GM10248 (cell line): ENCODE measurements at places on chromosomes 7 and 10.

- no peak for DNase-seq
Observed at GRCh38 chr10:70441895-70442309, 421 bp upstream of the NODAL start.

DNA sequence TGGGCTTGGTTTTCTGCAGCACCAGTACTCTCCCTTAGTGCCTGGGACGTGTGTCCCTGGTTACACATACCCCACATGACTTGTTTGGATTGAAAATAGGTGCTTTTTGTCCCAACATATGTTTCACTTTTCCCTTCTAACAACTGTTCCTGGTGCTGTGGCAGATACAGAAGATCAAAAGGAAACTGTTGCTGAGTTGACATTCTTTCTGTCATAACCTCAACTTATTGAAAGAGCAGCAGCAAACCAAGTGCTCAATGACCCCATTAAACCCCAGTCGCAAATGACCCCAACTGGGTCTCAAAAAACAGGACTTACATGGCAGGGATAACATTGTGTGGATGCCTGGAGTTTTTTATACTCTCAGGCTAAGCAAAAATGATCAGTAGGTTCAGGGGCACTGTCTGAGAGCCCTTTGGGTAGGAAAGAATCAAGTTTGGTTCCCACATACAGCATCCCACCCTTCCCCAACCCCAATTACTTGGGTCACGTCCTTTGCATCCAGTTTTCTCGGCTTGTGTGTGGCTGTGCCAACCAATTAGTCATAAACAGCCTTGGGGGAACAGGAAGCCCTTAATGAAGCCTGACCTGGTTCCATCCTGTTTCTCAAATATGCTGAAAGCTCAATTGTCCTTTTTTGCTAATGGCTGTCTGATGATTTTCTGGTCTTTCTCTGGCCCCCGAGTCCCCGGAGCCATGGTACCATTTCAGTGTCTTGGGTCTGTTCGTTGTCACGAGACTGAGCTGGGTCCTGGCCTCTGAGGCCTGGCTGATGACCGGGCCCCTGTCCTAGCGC lies 4.9 kb downstream of the HKDC1 start:
- no peak for DNase-seq

DNA sequence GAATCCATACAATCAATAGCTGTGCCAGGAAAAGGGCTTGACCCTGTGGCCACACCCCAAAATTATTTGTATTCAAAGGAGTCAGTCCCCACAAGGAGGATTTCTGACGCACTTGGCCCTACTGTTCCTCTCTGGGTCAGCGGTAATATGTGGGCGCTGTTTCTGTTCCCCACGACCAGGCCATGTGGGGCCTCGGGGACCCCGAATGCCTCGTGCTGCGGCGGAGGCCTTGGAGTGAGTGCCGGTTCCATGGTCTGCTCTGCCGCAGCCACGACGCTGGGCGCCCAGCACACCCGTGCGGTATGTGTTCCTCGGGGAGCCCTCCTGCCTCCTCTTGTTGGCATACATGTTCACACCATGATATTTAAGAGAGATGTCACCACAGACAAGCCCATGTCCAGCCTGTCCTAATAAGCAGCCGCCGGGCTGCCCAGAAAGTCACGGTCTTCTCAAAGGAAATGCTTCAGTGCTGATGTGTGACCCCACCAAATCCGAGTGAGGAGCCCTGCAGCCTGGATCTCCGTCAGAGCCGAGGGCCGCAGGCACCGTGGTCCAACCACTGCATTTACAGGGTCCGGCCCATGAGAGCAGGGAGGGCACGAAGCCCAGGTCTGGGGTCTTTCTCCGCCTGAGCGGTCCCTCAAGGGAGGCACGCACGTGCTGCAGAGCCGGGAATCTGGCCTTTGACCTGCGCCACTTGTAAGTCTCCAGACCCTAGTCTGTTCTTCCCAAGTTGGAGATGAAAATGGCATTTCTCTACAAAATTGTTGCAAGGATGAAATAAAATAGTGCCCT lies 36.0 kb downstream of the EN2 start:
- no peak for DNase-seq

- no peak for DNase-seq
Observed at GRCh38 chr10:124557167-124557566, 95.5 kb downstream of the LHPP start.

- DNase-seq: no peak
Observed at GRCh38 chr10:75708060-75708459, 276.6 kb downstream of the LRMDA start.

DNA sequence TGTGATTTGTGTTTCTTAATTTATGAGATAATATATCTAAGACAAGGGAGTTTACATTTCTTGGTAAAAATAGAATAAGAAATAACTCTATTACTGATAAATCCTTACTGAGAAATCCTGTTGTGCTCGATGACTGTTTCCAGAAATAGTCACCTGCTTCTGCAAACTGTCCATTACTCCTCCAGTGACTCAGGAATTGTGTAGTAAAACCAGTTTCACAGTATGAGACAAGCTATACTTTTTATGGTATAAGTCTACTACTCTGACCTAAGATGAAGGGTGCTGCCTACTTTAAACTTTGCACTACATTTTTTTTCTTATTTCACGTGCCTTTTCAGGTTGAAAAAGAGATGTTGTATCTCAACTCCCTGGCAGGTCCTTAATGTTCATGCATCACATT lies 6.8 kb upstream of the ANKRD22 start:
- no peak for DNase-seq

DNA sequence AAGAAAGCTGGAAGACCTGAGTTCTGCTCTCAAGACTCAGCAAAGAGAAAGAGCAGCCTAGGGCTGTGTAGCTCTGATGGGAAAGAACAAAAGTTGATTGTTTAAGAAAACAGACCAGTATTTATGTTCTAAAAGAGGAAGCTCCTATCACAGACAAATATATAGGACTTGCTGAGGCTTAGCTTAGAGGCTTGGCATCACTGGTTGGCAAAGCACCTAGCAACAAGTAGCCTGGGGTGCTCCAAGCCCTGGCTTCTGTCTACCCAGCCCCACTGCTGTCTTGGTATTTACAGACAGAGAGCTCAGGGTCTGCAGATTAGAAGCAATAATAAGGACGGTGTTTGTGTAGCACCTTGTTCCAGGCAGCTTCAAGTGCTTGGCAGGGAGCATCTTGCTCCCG lies 36.9 kb upstream of the CCDC3 start:
- DNase-seq: no peak

DNA sequence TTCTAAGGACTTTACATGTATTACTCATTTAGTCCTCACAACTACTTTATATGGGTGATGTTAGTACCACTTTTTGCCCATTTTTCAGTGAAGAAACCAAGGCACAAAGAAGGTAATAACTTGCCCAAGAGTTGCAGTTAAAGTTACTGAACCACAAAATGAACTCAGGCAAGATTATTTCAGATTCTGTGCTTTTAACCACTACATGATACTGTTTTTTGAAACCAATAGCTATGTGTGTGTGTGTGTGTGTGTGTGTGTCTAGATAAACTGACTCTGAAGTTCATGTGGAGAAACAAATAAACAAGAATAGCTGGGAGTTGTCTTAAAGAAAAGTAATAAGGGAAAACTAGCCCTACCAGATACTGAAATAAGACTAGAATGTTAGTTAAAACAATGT lies 60.8 kb upstream of the OIT3 start:
- DNase-seq: no peak

- DNase-seq: no peak
Observed at GRCh38 chr7:26451997-26452396, 160.3 kb downstream of the SNX10 start.

DNA sequence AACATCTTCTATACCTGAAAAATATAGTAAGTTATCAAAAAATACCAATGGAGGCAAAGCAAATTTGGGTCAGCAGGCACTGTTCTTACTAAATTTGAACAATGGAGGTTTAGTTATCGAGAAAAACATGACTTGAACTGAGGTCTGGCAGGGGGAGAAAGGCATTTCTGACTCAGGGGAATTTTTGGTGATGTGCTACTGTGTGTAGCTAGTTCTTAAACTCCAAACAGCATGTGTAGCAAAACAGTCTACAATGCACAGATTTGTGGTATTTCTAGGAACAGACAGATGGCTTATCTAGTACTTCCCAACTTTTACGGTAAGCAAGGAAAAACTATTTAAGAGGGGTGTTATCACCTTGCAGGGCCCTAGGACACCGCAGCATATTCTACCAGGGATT lies 311.6 kb upstream of the LRRN3 start:
- DNase-seq: no peak

DNA sequence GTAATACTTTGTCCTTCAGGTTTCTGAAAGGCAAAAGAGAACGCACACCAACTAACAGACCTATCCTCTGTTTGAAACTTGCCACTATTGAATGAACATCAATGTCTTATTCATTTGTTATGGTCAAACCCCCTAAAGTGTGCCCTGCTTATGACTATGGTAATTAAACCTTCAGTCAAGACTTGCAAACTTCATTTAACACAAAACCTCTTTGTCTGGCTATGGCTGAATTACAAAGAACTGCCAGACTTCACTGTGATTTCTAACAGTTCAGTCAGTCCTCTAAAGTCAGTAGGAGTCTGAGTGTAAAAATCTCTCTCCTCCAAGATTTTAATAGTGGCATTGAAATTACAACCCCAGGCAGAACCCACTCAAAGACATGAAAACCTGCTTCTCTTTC lies 702.5 kb upstream of the LRRN3 start:
- no peak for DNase-seq

GRCh38 chr10:3467052-3467951 lies 294.7 kb upstream of the PITRM1 start:
- no peak for DNase-seq

DNA sequence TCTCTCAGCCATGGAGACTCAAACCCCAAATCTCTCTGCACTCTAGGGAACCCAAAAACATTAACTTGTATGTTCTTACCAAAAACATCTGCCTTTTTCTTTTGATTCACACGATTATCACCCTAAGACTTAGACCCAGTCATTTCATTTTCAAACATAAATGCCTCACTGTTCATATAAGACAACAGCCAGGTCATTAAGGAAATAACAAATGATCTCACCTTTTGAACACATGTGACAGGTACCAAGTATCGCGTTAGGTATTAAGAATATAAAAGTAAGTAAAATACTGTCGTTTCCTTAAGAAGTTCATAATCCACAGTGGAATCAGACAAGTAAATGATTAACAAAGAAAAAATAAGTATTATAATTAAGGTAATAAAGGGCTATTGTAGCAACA lies 8.8 kb downstream of the TM9SF3 start:
- no peak for DNase-seq

DNA sequence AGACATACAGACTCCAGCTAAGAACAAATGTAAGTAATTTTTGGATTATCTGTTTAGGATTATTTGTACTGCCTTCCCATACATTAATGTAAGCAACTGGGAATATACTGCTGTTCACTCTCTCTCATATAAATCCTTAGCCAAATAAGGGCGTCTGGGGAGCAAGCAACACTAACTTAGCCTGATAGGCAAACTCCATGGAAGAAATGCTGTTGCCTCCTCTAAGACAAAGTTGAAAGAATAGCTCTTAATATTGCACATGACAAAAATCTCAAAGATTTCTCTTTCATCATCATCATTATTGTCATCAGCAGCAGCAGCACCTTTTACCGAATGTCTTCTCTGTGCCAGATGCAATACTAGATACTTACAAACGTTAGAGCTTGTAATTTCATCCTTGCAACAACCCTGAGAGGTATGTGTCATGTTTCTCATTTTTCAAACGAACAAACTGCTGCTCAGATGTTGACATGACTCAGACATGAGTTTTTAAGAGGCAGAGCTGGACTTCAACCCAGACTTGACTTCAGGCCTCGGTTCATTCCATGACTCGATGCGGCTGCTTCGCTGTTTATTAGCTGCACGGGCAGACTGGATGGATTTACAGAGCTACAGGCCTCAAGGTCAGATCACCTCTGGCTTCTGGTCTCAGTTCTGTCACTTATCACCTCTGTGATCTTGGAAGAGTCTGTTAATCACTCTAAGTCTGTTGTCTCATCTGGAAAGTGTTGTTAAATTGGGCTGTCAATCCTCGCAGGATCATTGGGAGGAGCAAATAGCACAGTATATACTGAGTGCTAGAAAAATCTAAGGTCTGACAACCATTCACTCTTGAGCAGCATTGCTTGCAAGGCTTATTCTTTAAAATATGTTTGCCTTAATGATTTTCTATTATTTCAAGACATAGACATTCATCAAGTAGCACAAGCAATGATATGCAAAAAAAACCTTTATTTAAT lies 126.3 kb upstream of the CELF2 start:
- no peak for DNase-seq

- DNase-seq: no peak
Observed at GRCh38 chr10:126060261-126060931, 164.0 kb downstream of the FANK1 start.

DNA sequence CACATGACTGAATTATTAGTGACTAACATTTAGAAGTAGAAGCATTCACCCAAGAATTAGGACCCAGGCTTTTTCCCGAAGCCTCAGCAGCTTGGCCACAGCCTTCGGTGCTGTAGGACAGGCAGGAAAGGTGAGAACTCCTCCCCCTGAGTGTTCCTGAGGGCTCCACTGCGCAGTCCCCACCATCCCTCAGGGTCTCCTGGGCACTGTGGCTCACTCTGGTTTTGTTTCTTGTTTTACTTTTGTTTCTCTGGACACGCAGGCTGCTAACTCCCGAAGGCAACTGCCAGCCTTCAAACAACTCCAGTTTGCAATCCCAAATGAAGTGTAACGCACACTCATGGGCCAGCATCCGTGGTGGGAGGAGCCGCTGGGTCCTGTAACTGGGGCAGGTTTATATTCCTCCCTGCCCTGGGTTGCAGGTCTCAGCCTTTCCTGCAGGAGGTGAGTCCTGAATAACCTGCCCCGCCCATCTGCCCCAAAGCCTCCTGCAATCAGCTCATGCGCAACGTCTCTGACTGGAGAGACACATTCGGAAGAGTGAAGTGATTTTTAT lies 492.9 kb downstream of the PTPRN2 start:
- DNase-seq: no peak

- DNase-seq: no peak
Observed at GRCh38 chr7:17434191-17434590, 135.7 kb downstream of the AHR start.

GRCh38 chr7:41731493-41732435 lies 28.9 kb upstream of the INHBA start:
- peak; percentile 52 for DNase-seq

GRCh38 chr10:128576943-128577670 lies 450.9 kb upstream of the MKI67 start:
- no peak for DNase-seq

DNA sequence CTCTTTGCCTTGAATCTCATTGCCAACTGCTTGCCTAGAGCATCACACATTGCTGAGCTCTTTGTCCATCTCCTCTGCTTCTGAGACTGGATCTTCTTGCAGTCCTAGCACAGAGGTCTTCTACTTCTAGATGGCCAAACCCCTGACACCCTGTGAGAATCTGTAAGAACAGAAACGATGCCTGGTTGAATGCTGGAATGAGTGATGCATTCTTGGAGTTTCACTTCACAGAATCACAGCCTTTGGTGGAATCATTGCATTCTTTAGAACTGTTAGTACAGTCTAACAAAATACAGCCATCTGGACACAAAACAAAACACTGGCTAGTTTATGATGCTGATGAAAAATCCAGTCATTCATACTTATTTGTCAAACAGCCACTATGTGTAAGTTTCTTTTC lies 141.7 kb upstream of the ITGB1 start:
- no peak for DNase-seq

GRCh38 chr10:77561991-77562390 lies 75.6 kb downstream of the KCNMA1 start:
- DNase-seq: no peak

- DNase-seq: no peak
Observed at GRCh38 chr10:78779339-78779955, 289.3 kb upstream of the ZMIZ1 start.

- no peak for DNase-seq
Observed at GRCh38 chr10:8360814-8361509, 306.5 kb downstream of the GATA3 start.
